ENCODE measurements at places on chromosomes 11 and 22. TPM values are rescaled to one million over a fixed set of nuclear protein-coding genes. Genes with fewer than 3 reads are reported as not detected.

DNA sequence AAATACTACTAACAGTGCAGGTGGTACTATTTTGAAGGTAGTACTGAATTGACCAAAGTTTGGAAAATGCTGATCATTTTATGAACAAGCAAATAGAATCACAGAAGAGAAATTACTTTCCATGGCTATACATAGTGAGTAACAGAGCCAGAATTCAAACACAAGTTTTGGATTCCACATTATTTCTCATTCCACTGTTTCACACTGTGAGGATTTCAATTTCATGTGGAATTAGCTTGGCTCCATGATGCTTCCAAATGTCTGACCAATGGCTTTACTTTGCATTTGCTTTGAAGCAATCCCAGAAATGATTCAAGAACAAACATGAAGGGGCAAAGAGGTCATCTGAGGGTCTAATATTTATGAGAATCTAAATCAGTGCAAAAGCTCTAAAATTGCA lies 98.1 kb downstream of the BBOX1 start:
- no peak for DNase-seq

DNA sequence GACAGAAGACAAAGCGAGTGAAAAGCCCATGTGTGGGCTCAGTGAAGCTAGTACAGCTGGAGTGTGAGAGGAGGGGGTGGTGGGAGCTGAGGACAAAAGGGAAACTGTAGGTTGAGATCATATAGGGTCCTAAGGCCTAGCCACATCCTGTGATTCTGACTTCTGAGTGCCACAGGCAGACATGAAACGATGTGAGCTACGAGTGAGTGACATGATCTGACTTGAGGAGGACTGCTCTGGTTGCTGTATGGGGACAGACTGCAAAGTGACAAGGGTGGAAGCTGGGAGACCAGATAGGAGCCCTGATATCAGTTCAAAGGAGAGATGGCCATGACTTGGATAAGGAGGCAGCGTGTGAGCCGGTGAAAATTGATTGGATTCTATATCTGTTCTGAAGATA lies 85.4 kb downstream of the MICAL2 start:
- DNase-seq = no peak

DNA sequence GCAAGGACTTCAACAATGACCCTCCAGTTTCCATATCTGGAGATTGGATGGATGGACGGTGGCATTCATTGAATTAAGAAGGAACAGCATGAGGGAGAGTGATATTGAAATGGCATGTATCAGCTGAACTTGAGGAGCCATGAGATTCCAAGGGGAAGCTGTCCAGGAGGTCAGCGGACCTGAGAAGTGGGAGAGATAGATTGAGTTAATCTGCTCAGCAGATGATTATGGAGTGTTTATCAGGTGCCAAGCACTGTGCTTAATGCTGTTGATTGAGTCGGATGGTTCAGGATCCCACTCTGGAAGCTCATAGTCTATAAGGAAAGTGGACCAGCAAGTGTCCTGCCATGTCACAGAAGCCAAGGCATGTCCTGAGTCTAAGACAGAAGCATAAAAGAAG lies 581.3 kb downstream of the INSC start:
- no peak for DNase-seq

DNA sequence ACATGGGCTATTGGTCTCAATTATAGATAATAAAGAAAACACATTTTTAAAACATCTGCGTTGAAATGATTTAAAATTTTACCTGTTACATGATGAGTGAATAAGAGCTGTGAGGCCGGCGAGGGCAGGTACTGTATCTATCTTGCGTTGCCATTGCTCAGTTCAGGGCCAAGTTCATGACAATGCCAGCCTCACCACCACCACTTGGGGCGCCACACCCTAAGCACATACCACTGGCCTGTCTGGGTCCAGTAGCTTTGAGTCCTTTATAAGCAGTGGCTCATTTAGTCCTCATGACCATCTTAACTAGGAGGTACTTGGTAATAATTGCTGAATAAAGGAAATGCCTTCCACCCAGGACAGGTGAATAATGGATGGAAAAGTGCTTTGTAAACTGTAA lies 14.5 kb upstream of the MB start:
- DNase-seq = no peak

DNA sequence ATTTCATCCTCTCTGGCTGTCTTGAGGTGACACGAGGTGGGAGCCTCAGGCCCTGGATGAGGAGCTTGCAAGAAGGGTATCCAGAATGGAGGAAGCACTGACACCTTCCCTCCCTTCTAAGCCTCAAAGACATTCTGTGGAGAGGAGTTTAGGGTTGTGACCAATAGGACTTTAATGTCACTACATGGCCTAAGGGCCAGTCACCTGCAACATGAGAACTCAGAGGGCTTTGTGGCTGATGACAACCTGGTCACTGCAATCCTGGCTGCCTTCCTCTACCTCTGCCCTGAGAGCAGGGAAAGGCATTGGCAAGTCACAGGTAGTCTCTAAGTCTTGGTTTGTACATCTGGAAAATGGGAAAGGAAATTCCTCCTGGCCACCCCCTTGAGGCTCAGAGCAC lies 33.7 kb downstream of the PISD start:
- no peak for DNase-seq

GRCh38 chr22:20641198-20641892 lies 132.6 kb upstream of the SERPIND1 start:
- DNase-seq = no peak

- peak; percentile 97 for DNase-seq
These were observed 33.1 kb downstream of the EHF start for GRCh38 chr11:34653851-34654482.

GRCh38 chr11:68792400-68792966 lies 41.2 kb upstream of the TESMIN start:
- no peak for DNase-seq

DNA sequence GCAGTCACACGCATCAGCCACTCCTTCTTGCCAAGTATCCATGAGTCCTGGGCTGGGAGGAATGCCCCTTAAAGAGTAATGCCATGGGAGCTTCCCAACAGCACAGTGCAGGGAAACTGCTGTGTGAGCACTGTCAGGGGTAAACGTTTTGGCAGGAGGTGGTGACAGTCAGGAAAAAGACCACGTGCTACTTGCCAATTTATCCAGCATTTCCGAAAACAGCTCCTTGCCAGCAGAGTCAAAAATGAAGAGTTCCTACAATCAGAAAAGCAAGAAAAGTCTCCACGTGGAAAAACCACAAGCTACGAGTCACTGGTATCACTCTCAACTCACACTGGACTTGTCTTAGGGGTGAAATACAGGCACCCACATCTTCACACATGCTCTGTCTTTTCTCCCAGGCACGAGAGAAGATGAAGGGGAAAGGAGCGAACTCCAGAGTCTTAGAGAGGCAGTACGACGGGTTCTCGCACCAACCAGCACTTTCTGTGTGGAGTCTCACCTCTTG lies 9.9 kb downstream of the IFT27 start:
- DNase-seq = no peak

DNA sequence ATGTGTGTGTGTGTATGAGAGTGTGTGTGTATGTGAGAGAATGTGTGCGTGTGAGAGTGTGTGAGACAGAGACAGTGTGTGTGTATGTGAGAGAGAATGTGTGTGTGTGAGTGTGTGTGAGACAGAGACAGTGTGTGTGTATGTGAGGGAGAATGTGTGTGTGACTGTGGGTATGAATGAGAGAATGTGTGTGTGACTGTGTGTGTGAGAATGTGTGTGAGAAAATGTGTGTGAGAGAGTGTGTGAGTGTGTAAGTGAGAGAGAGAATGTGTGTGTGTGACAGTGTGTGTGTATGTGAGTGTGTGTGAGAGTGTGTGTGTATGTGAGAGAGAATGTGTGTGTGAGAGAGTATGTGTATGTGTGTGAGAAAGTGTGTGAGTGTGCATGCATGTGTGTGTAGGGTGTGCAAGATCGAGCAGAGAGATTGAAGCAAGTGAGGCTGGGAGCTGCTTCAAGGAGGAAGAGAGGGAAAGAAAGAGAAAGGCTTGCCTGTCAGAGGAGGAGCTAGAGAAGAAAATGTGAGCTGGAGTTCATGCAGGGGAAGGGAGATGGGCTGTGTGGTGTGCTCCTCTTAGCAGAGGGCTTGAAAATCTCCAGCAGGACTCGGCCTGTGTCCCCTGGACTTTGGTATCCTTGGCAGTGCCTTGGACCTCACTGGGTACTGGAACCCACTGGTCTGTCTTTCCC lies 27.7 kb upstream of the TP53I11 start:
- DNase-seq = no peak

- peak; percentile 26 for DNase-seq
These were observed 6.3 kb downstream of the FDX1 start for GRCh38 chr11:110435780-110436717.

DNA sequence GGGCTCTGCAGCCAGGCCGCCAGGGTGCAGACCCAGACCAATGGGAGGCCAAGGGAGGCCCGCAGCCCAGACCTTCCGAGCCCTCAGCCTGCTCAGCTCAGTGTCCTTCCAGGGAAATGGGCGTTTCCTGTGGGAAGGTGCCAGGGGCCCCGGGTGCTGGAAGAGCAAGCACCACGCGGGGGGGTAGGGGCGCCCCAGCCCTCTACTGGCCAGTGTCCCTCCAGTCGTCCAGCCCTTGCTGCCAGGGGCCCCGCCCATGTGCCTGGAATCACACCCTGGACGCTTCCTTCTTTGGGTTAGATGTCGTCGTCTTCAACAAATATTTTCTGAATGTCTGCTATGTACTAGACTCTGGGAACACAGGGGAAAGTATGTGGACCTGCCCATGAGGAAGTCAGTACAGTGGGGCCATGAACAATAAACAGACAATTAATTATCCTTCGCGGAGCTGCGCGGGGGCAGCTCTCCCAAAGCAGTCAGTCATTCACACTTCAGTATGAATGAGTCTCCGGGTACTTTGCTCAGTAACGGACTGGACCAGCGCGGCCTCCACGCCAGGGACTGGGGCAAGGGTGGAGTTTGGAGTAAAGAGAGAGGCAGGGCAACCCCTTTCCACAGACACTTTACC lies 60.2 kb downstream of the CDKN1C start:
- peak; percentile 26 for DNase-seq

GRCh38 chr11:121652971-121653370 lies 200.2 kb upstream of the SORL1-AS1 start:
- no peak for DNase-seq

GRCh38 chr11:111429066-111429506 lies 50.0 kb upstream of the POU2AF1 start:
- no peak for DNase-seq

DNA sequence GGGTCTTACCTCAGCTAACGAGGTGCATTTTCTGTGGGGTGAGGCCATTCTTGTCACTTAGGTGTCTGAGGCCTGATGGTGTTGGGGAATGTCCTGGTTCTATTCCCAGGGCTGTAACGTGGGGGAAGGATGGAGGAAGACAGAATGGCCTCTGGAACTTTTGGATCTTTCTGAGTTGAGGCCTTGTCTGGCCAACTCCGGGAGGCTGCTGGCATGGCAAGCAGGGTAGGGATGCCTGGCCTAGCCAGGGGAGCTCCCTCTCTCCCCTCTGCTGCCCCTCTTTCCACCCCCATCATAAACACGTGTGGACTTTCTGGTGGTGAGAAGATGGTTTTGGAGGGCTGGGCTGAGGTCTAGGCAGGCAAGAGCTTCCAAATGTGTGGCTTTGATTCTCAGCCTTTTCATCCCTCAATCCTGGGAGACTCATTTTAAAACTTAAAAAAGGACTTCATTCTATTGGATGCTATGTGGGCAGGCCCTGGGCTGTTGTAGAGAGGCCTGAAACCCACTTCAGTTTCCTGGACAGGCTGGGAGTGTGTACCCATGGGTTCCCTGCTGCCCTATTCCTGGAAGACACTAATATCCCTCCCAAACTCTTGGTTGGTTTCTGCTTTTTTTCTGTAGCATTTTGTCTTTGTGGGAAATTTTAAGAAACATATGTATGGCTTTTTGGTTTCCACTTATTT lies 30.9 kb downstream of the ZBTB16 start:
- no peak for DNase-seq

DNA sequence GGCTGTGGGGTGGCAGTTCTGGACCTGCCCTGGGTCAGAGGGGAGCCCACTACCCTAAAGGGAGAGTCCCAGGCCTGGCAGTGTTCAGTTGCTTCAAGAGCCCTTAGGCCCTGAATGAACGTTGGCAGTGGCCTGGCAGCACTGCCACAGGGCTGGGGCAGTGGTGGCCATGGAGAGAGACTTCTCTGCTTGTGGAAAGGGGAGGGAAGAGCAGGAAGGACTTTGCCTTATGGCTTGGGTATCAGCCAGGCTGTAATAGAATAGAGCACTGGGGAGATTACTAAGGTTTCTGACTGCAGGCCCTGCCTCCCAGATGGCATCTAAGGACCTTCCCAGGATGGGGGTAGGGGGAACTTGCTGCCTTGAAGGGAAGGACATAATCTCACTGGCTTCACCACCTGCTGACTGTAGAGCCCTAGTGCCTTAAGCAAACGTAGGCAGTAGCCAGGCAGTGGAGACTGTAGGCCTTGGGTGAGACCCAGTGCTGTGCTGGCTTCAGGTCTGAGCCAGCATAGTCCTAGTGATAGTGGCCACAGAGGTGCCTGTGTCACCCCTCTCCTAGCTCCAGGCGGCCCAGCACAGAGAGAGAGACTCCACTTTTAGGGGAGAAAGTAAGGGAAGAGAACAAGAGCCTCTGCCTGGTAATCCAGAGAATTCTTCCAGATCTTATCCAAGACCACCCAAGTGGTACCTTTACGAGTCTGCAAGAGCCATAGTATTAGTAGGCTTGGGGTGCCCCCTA lies 27.6 kb downstream of the PLA2G6 start:
- DNase-seq = no peak

GRCh38 chr11:117070016-117070415 lies 28.2 kb downstream of the SIK3 start:
- no peak for DNase-seq

DNA sequence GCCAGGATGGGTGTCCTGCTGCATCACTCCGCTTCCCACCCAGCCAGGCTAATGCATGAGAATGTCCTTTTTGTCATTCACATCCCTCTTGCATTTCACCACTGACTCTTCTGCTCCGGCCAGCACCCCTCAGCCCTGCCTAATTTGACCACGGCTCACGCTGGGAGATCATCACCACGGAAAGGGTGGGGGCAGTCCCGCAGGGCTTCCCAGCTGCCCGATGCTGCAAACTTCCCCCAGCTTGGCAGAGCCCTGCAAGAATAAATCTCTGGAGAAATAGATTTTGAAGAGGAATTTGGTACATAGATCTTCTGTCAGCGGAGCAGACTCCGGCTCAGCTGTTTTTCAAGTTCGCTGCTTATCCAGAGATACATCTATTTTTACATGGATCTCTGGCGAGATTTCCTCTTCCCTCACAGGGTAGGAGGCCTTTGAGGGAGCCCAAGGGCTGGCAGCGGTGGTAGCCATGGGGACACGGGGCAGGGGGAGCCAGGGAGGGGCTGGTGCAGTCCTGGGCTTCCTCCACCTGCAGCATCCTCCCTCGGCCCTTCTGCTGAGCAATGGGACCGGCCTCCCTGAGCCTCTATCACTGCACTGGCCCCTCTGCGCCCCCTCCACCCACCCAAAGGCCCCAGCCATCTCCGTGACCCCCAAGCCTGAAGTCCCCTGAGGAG lies 62.6 kb downstream of the BUD13 start:
- DNase-seq = no peak

- no peak for DNase-seq
These were observed 8.0 kb downstream of the APBB1 start for GRCh38 chr11:6410695-6411430.

- DNase-seq = no peak
These were observed 39.8 kb upstream of the CDON start for GRCh38 chr11:126102436-126102981.

Gene HTR3A
- total RNA-seq = 0.25 TPM

Gene RIMBP3C
- total RNA-seq = 0.48 TPM

Gene GGTLC3
- not detected for total RNA-seq

Gene NRIP3
- 24.0 TPM for total RNA-seq

Gene VSTM5
- total RNA-seq = 0.27 TPM

Gene FOLR1
- 1.7 TPM for total RNA-seq

Gene AMPD3
- total RNA-seq = 6.6 TPM

Gene APOA5
- not detected for total RNA-seq

Gene DGCR6
- total RNA-seq = 3.4 TPM

Gene MTFP1
- 36.4 TPM for total RNA-seq

Gene NARS2
- total RNA-seq = 25.5 TPM

All from kidney epithelial cell (primary cell).